Activated CD4-positive, alpha-beta T cell treated with anti-CD3 and anti-CD28 coated beads, Interleukin-2, amount 50 U/mL, for 1 hour (primary cell): ENCODE measurements at places on chromosomes 13 and 19.
A peak's percentile ranks its signal among the peaks of the same experiment; 100 is the strongest.

GRCh38 chr13:59641817-59642216, 521.9 kb downstream of the DIAPH3 start:
- no peak for DNase-seq

GRCh38 chr19:42396381-42397262, 6.5 kb upstream of the CNFN start:
- DNase-seq: peak; percentile 88

DNA sequence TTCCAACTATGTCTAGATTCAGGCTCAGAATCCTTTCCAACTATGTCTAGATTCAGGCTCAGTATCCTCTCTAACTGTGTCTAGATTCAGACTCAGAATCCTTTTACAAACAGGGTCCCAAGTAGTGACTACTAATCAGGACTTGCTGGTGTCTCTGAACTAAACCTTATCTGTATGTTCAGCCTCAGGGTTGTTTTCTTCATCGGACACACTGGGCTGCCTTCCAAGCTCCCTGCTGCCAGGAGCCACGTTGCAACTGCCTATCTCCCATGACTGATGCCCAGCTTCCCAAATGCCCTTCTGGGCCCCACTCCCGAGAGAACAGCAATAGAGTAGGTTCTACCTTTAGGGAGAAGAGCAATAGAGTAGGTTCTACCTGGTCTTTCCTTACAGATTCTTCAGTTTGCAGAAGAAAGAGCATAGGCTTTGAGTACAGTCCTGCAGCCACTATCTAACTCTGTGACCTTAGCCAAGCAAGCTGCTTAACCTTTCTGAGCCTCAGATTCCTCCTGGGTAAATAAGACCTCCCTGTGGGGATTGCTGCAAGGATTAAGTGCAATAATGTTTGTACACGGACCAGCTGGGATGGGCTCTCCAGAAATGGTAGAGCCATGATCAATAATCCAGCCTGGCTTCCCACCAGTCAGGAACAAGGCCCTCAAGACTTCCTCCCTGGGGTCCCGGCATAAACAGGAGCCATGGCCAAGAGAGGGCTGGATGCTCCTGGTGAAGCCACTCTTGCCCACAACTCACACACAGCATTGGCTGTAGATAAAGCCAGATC, 61.5 kb downstream of the ZIC5 start:
- DNase-seq: no peak

DNA sequence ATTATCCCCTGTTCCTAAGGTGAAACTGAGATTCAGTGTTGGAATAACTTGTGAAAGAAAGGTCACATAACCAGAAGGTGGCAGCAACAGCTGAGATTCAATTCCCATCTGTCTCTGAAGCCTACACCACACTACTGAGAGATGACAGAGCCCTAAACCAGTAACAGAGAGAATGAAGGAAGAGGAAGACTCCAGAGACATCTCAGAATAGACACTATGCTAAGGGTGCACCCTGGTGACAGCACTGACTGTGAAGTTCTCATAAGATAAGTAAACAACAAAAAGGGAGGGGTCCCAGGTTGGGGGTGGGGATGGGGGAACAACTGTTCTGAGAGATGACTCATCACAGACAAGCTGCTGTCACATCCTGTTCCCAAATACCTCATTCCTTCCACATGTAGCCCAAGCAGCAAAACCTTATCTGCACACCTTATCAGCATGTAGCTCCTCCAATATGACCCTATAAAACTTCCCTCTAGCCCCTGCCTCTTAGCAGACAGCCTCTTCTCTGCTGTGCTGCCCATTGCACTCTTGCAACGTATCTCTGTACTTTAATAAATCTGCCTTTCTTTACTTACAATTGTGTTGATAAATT, 46.5 kb downstream of the UTP14C start:
- DNase-seq: no peak

DNA sequence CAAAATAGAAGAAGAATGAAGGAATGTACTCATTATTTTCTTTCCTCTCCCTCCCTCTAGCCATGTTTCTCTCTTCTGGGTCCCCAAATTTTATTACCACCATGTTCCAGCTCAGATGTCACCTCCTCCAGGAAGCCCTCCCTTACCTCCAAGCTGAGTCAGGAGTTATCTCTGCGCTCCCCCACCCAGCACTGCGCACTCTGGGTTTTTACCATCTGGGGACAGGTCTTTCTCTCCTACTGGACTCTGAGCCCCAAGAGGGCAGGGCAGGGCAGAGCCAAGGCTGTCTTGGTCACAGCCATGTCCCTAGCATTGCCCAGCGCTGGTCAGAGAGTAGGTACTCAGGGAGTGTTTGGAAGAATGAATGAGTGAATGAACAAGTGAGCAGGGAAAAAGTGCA, 2.9 kb downstream of the GNG8 start:
- no peak for DNase-seq

- peak; percentile 93 for DNase-seq
Observed at GRCh38 chr19:7871437-7872305, 2.5 kb downstream of the PRR36 start.

DNA sequence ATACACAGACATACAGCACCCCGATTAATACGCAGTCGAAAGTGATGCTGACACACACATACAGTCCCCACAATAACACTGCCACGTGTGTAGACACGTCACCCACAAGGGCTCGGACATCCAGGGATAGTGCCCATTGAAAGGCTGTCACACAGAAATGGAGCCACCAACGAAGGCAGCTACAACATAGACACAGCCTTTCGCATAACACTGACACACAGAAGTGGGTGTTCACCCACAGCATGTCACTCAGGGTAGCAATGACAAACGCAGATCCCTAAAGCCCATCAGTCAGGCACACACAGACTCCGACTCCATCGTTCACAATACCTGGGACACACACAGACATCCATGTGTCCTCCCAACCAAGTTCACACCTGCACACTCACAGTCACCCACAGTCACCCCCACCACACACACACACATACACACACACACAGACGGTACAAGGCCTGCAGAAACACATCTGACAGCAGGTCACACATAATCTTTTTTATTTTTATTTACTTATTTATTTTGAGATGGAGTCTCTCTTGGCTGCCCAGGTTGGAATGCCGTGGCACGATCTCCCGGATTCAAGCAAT, 10.4 kb upstream of the NANOS3 start:
- DNase-seq: no peak

GRCh38 chr13:27168906-27169657, 2.5 kb downstream of the USP12 start:
- DNase-seq: no peak

- DNase-seq: no peak
Observed at GRCh38 chr19:5215431-5215830, 125.2 kb downstream of the PTPRS start.

GRCh38 chr19:16247353-16248182, 49.9 kb downstream of the AP1M1 start:
- DNase-seq: peak; percentile 87

- no peak for DNase-seq
Observed at GRCh38 chr19:16375157-16375935, 50.7 kb downstream of the KLF2 start.

- no peak for DNase-seq
Observed at GRCh38 chr13:51600703-51601102, 16.4 kb downstream of the WDFY2 start.

DNA sequence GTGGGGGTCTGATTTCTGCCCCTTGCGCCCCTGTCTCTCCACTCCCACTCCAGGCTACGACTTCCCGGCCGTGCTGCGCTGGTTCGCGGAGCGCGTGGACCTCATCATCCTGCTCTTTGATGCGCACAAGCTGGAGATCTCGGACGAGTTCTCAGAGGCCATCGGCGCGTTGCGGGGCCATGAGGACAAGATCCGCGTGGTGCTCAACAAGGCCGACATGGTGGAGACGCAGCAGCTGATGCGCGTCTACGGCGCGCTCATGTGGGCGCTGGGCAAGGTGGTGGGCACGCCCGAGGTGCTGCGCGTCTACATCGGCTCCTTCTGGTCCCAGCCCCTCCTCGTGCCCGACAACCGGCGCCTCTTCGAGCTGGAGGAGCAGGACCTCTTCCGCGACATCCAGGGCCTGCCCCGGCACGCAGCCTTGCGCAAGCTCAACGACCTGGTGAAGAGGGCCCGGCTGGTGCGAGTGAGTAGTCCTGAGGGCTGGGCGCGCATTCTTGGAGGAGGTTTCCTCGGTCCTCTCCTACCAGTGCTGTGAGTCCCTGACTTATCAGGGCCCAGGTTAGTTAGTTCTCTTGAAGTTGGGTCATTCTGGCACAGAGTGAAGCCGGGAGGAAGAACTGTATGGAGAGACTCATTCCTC, 12.7 kb downstream of the EHD2 start:
- no peak for DNase-seq

- no peak for DNase-seq
Observed at GRCh38 chr19:32352241-32352630, 6.8 kb downstream of the ZNF507 start.

- DNase-seq: no peak
Observed at GRCh38 chr19:51375504-51376221, 3.2 kb upstream of the NKG7 start.

GRCh38 chr13:52405767-52406494, at the start of gene THSD1:
Gene THSD1 (minus strand): TSS chr13:52406172. CDS start chr13:52402600, 3,572 bp downstream.
- peak; percentile 4 for DNase-seq

GRCh38 chr19:35265900-35266519, 2.8 kb upstream of the USF2 start:
- DNase-seq: no peak

DNA sequence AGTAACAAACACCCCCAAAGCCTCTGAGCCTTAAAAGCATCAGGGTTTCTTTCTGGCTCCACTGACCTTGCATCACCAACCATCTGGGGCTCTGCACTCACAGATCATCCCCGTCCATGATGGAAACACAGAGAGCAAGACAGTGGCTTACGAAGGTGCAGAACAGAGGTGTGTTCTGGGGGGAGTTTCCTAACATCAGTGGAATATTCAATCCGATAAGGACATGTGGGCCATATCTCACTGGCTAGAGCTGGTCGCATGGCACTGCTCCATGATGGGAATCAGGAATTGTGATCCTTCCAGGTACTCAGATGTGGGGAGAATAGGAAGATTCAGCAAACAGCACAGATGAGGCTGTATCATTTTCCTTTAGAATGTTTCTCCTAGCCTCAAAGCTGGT, 457.2 kb downstream of the IRS2 start:
- no peak for DNase-seq

DNA sequence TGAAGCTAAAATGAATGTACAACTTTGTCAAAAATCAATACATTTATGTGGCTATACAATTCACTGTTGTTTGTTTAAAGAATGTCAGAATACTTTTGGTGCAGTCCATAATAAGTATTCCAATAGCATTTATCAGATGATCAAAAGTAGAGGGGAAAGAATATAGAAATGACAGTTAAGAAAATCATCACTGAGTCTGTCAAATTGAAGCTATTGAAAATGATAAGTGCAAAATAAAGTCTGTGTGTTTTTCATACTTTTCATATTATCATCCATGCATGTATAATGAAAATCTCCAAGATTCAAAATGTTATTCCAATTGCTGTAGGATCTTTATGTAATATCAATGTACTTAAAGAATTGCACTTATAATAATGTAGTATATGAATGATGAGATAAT, 93.3 kb upstream of the ATXN8OS start:
- DNase-seq: no peak

DNA sequence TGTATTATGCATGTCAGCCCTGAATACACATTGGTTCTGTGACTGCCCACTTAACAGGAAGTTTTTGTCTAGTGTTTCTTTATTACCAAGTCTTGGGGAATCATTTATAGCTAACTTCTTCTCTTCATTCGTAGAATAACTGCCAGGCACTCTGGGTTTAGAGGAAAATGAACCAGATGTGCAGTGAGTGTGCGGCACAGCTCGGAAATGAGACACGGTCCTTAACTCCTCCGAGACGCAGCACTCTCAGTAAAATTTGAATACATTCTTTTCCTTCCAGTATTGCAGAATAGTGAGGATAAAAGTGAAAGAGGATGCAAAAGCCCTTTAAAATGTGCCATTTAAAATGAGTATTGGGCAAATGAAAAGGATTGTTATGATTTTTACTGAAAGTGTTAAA, 29.2 kb downstream of the ATP8A2 start:
- DNase-seq: no peak

GRCh38 chr13:30934381-30934780, 1.9 kb downstream of the TEX26 start:
- DNase-seq: no peak

GRCh38 chr13:20778311-20778710, 4.5 kb upstream of the EEF1AKMT1 start:
- no peak for DNase-seq

DNA sequence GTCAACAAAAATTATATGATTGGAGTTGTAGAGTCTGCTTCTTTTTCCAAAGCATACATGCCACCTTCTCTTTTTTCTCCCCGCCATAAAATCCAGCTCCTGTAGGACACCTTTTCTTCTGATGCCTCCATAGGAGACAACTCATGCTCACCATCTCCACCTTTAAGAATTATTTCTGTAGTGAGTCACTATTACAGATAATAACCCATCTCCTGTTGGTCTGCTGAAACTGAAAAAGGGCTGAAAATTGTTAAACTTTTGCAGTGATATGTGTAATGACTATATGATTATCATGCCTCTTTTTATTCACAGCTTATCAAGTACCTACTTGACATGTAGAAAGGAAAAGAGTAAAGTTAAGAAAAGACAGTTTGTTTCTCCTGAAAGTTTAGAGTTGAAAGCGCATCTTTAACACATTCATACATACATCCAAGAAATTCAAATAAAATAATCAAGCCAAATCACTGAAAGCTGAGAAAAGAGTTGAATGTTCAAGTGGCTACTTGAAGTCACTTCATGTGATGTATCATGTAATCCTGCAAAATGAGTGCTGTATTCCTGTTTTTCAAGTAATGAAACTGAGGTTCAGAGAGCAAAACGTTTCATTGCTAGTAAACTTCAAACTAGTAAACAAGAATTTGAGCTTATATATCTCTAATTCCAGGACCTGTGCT, 35.5 kb upstream of the LPAR6 start:
- no peak for DNase-seq

DNA sequence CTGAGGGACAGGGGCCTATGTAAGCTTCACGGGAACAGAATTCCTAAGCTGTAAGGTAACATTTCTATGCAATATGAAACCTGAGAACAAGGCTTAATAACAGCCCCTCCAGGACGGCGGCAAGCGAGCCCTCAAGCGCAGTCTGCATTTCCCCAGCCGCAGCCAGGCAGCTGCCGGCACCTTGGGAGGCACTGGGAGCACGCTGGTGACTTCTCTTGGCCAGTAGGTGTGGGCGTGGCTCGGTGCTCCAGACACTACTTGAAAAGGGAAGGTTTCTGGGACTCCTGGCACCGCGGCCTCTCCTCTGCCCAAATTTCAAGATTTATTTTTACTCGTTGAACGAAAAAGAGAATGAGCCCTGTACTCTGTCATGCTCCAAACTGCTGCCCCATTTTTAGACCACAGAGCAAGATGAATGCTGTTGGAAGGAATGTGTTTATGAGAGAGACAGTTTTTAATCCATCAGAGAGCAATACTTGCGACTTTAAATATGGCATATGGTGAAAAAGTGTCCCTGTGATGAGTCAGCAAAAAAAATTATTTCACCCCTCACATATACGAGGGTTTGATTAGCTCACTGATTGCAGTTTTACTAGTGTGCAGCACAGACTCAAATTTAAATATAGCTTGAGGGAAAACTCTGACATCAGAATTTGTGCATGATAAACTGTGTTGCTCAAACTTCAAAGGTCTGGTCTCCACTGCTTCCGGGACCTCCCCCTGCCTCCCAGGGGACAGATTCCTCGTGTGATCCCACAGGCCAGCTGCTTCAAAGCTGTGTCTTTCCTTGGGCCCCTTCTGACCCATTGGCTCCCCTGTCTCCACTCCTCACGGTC, 81.2 kb downstream of the COL4A2 start:
- no peak for DNase-seq

GRCh38 chr19:44725684-44726083, 22.8 kb upstream of the BCL3 start:
- DNase-seq: no peak
